Left ventricle myocardium inferior (tissue), 1 donor: ENCODE measurements at places on chromosomes 3 and 15. TPM values are rescaled to one million over a fixed set of nuclear protein-coding genes. Genes with fewer than 3 reads are reported as not detected.

- no peak for DNase-seq
Observed at GRCh38 chr15:101490922-101491733, 1.6 kb upstream of the PCSK6 start.

- DNase-seq = no peak
Observed at GRCh38 chr3:136387031-136387430, 136.9 kb downstream of the PCCB start.

GRCh38 chr3:22960105-22960984 is 242.8 kb upstream of the UBE2E2 start:
- no peak for DNase-seq

GRCh38 chr3:135452881-135453280 is 512.6 kb upstream of the PPP2R3A start:
- no peak for DNase-seq

DNA sequence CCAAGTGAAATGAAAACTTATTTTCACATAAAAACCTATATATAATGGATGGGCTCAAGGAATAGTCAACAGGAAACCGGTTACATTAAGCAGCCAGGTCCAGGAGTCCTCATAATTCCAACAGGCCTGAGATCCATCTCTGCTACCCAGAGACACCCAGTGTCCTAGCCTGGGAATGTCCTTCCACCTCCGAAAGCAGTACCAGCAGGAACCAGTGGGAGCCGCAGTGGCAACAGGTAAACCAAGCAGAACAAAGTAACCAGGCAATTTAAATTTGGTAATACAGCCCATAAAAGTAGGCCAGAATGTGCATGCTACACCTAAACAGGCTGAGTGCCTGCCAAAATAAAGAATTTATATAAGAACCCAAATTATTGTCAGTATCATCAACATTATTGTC is 195.6 kb downstream of the ZBBX start:
- DNase-seq = no peak

DNA sequence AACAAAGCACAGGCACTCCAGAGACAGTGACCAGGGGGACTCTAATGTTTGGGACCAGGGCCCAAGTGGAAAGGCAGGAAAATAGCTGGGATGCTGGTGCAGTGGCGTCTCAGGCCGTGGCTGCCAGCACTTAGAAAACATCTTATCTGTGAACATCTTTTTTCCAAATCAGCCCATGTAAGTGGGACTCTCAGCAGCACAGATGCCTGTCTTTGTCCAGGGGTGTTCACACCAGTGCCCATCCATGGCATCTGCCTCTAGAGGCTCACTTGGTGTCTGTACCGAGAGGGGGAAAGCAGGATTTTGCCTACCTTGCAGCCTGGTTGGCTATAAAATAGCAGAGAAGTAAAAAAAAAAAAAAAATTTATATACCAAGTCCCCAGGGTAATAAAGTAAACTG is 26.7 kb downstream of the SLC12A8 start:
- no peak for DNase-seq

GRCh38 chr15:38536201-38536676 is 28.4 kb downstream of the RASGRP1 start:
- peak; percentile 51 for DNase-seq

DNA sequence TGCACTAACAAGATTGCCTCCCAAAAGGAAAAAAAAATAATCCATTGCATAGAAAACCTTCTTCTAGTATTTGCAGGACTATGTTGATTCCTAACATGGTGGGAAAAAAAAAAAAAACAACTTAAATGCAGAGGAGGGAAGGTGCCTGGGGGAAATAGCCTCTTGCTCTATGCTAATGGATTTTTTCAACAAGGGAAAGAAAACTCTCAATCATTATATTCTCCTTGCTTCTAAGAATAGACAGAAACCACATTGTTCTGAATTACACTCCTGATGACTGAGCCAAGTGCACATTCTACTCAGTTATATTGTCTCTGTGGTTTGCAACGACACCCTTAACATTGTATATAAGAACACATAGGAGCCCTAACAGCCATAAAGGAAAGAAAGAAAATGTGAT is 760.2 kb downstream of the NAALADL2 start:
- no peak for DNase-seq

- no peak for DNase-seq
Observed at GRCh38 chr3:5205165-5205941, 17.8 kb downstream of the EDEM1 start.

- DNase-seq = no peak
Observed at GRCh38 chr3:19940643-19941042, 6.3 kb upstream of the RAB5A start.

DNA sequence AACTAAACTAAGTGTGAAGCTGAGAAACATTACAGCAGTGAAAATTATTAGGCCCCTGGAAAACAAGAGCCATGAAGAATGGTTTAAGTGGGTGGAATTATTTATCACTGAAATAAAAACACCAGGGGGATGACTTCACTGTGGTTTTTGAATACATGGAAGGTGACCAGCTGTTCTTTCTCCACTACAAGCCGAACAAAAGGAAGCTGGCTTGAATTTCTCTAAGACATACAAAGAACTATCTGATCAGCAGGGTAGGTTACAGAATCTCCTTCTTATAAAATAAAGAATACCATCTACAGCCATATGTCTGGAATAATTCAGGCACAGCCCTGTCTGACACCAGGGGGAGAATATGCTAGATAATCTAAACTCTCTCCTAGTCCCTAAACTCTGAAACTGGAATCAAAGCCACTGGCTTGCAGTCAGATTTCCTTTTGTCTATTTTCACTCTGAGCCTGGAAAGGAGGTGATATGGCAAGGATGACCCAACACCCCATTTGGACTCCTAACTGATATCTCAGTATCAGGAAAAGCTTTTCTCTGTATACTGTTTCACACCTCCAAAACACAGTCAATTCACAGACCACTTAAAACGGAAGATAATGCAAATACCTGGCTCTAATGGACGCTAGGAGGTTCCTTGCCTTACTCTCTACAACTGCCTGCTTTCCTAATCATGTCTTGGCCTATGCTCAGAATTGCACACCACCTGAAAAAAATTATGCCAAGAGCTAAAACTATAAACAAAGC is 31.2 kb downstream of the SPATA12 start:
- no peak for DNase-seq

- DNase-seq = no peak
Observed at GRCh38 chr3:170517242-170517945, 68.5 kb downstream of the SLC7A14 start.

DNA sequence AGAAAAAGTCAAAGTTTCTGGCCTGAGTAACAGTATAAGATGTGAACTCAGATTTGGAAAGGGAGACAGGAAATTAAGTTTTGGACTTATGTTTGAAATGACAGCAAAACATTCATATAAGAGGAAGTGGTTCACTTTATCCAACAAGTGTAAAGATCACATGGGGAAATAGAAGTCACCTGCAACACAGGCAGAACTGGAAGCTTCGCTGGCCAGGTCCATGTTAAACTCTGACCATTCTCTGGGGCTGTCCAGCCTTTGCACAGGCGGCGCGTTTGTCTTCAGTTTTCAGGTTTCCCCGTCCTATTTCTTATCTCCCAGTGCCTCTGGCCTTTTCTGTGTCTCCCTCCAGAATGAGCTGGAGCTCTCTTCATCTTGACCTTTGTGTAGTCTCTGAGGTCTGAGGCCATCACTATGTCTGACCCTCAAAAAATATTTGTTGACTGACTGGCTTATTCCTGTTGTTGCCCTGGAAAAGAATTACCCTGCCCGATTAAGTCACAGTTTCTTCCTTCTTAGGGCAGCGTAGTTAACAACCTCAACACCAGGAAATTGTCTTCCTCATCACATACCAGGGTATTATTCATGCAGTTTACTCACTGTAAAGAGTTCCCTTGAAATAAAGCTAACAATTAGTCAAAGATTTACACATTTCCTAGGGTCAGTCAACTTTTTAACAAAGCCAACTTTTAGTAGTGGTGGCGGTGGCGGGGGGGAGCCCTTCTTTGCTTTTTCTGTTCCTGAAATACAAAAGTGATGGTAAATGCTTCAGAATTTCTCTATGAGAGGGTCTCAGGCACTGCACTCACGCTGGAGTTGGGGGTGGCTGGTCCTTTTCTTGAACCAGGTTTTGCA is 959 bp upstream of the RASA2 start:
- DNase-seq = no peak

DNA sequence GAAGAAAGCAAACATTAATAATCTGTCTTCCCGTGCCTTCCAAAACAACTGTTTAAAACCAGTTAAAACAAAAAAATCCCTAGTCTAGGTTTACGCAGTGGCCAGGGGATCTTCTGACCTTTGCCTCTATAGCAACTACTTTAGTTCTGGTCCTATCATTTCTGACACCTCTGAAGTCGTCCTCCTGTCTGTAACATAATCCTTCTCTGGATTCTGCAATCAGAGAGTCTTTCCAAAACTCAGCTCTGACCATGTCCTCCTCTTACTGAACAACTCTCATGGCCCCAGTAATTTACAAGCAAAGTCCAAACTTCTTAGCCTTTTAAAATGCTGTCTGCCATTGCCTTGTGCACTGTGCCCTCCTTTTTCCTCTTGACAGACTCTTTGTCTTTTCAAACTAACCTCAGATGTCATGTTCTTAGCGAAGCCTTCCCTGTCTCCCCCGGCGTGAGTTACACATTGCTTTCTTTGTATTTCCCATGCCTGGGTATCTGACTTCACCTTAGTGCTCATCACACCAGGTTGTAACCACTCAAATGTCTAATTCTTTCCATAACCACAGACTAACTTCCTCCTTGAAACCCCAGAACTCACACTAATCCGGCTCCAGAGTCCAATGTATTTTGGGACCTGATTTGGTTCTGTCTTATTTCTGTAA is 105.2 kb upstream of the BNIP2 start:
- no peak for DNase-seq

DNA sequence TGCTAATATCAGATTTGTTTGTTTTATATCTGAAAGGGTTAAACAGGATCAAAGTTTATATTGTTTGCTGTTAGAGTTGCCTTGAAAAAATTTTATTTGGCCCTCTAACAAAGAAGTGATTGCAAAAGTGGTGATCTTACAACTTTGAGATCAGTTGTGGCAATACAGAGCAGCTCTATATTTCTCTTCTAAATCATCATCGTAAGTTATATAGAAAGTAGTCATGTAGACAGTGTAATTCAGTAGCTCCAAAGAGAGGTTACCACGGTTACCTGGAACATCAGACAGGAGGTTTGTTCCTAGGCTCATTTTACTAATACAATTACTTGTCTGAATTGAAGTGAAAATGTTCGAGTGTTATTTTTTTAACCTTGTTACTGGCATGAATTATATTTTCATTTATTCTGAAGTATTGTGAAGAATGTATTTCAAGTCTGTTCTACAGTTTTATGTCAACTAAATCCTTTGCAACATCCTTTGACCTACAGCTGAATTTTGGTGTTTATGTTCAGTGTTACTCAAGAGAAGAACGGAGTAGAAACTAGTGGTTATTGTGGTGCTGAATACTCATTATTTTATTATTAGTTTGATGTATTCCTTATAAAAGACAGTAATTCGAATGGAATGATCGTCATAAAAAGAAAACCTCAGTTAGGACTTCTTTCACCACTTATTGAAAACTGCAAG is 214.2 kb downstream of the NAALADL2 start:
- no peak for DNase-seq

GRCh38 chr3:101643009-101643844 is 33.7 kb downstream of the ZBTB11 start:
- no peak for DNase-seq

DNA sequence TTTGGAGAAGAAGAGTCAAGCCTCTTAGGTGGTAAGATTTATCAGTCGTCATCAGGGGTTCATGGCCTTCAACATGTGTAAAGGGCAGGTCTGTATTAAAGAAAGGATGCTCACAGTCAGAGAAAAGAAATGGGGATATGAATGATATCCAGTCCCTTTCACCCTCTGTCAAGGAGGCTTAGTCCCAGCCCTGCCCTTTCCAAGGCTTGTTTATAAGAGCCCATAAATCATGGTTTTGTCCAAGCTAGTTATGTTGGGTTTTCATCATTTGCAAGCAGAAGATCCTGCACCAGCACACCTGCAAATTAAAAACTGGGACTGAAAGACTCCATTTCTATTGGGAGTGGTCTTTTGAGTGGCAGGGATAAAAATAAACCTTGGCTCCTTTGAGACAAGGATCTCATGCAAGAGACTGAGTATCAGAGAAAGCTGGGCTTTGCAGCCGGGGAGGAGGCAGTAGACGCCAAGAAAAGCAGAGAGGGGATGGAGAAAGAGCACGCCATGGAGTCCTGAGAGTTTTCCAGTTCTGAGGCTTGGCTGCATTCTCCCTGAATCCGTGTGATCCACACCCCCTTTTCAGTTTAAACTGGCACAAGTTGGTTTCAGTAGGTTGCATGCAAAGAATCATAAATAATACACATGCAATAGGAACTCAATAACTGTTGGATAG is 12.6 kb upstream of the PDIA5 start:
- no peak for DNase-seq

DNA sequence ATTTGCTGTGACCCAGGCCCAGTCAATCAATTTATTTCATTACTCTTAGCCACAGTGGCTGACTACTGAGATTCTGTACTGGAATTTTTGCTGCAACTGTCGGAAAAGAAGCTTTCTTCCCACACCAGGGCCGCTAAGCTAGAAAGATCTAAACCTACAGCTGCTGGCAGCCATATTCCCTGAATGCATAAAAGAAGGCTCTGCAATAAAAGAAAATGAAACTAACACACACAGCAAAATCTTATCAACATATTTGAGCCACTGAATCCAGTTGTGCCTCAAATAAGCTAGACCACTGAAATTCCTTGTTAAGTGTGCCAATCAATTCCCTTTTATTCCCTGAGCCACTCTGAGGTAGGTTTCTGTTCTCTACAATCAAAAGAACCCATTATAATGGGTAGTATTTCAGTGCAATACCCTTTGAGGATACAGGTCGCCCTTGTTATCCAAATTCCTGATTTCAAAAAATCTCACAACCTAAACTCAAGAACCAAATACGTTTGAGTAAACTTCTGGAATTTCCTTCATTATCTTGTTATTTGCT is 60.3 kb downstream of the MYO9A start:
- DNase-seq = no peak

- no peak for DNase-seq
Observed at GRCh38 chr3:110362751-110363150, 708.9 kb upstream of the NECTIN3 start.

DNA sequence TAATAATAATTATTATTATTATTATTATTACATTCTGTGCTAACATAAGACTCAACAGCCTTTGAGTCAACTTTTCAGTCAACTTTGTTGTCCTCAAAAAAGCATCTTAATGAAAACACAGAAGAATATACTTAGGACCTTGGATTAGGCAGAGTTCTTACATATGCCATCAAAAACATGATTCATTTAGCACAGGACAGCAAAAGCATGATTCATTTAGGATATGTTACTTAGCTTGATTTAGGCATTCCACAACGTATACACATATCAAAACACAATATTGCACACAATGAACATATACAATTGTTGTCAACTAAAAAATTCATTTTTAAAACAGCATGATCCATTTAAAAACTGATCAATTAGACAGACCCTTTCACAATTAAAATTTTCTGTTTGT is 213.0 kb downstream of the FMN1 start:
- no peak for DNase-seq

GRCh38 chr3:170233530-170233929 is 11.3 kb downstream of the PRKCI start:
- no peak for DNase-seq

The TGM4 gene
- not detected for total RNA-seq

The SCN11A gene
- 0.05 TPM for total RNA-seq

The C3orf85 gene
- not detected for total RNA-seq

The GOLGA8Q gene
- total RNA-seq = 0.74 TPM

The IRAK2 gene
- total RNA-seq = 2.0 TPM

The C2CD4A gene
- not detected for total RNA-seq

The SQOR gene
- total RNA-seq = 16.5 TPM

The CCDC39 gene
- not detected for total RNA-seq
